ENCODE measurements at places on chromosomes 16 and 17.

DNA sequence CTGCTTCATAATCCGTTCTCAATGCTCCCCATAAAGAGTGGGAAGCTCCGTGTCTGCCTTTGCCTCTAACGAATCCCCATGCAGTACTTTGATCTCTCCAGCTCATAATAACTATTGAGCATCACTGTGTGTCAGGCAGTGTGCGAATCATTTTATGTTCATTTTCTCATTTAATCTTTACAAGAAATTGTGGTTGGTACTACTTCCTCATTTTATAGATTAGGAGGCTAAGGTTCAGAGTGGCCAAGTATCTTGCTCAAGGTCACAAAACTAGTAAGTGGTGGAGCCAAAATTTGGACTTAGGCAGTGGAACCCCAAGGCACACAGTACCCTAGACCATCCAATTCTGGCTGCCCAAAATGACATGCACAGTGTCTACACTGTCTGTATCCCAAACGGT lies 44.8 kb downstream of the ABCC12 start:
- DNase-seq, result no peak

DNA sequence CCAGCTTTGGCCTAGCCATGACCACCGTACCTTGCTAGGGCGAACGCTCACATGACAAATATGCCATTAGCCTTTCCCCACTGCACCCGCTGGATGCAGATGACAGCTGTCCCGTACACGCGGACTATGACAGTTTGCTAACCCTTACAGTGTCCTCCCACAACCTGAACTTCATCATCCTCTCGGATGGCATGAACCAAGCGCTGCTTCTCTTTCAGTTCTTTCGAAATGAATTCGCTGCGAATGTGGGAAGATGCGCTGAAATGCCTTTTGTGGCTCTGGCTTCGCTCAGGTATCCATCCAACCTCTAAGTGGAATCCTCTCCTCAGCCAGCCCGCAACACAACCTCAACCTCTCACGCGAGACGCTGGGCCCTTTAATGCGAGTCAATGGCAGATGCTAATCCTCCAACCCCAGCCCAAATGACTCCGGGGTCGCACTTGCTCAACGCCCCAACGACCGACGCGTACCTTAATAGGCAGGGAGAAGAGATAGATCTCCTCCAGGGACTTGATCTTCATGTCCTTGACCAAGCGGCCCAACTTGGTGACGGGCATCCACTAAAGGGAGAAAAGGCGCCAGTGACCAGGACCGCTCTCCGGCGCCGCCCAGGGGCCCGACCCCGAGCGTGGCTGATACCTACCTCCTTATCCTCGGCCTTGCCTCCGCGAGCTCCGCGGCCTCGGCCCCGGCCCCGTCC lies 670 bp downstream of the RPS2 start:
- DNase-seq, result no peak

DNA sequence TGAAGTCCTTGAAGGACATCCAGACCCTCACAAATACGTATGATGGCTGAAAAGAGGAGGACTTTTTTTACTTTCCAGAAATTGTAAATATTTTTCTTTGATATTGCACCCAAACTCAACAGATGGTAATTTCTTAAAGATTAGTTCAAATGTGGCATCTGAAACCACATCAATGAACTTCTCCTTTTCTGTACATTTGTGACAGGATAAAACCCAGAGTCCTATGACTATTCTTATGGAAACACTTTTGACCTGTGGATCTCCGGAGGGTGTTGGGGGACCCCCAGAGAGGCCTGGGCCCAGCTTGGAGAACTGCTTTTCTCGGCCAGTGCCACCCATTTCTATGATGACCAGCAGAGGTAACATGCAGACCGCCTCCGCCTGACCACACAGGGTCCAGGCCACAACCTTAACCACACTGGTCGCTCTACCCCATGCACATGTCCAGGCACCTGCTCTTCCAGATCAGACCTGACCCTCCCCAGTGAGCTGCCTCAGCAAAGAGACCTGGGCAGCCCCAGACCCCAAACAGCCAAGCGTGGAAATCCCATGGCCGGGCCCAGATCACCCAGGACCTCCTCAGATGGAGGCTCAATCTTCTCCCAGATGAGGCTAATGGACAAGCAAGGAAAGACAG lies 22.7 kb downstream of the RPH3AL start:
- no peak for DNase-seq

DNA sequence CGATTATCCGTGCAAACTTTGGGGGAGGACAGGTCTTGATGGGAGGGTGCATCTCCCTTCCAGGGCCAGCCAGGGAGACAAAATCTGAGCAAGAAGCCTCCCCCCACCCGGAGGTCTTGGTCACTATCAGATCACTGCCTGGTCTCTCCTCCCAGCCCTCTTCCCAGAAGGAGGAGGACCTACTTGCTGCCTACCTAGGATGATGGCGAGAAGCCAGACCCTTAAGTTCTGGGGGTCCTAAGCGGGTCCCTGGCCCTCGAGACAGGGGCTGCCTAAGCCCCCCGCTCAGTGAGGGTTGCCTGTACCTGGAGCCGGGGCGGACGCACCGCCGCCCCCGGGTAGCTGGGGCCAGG lies 4.6 kb downstream of the TSPOAP1 start:
- no peak for DNase-seq

DNA sequence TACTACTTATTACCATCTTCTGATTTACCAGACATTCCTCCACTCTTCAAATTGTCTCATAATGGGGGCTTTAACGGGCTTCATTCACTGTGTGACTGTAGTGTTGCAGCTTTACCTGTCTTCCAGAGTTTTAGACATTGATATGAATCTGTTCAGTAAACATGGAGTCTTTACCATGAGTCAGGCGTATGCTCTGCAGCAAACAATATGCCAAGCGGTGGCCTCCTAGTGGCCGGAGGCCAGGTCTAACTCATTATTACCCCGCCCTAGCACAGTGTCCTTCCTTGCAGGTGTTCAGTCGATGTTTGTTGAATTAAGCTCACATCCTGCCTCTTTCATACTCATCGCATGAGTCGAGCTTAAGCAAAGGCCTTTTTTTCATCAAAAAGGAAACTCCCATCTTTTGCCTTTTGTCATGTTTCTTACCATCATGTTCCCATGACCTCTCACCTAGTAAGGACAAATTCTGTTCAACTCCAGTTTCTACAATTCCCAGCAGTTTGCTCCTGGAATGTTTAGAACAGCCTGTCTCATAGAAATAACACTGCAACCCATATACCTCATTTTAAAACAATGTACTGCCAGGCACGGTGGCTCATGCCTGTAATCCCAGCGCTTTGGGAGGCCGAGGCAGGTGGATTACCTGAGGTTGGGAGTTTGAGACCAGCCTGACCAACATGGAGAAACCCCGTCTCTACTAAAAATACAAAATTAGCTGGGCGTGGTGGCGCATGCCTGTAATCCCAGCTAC lies 39.4 kb downstream of the TUBD1 start:
- DNase-seq, result peak; percentile 52

- no peak for DNase-seq
Measured at GRCh38 chr17:81461607-81462500, 50.7 kb downstream of the ACTG1 start.

DNA sequence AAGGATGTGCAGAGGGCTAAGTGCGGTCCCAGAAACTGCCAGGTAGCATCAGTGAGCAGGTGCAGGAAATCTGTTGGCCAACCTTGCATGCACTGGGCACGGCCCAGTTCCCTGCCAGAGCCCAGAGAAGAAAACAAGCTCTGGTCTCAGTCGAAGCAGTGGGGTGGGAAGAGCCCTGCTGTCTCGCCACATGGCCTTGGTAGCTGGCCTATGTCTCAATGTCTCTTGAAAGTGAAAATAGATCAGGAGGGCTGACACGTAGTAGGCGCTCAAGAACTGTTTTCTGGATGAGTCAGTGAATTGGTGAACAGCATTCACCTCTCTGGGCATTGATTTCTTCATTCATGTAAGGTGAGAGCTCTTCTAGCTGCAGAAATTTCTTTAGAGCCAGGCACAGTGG lies 90.4 kb downstream of the MARF1 start:
- DNase-seq, result peak; percentile 10

DNA sequence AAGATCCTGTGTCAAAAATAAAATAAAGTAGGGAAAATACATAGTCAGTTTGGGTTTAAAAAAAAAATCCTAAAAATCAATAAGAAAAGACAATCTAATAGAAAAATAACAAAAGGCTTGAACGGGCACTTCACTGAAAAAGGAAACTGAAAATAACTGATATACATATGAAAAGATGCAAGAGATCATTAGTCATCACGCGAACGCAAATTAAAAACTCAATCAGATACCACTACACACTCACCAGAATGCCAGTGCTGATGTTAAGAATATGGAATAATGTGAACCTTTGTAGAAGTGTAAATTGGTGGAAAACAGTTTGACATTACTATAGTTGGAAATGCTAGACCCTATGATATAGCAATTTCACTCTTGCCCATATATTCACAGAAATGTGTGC lies 14.6 kb downstream of the GNGT2 start:
- no peak for DNase-seq

- no peak for DNase-seq
Measured at GRCh38 chr17:82752371-82753200, 721 bp downstream of the TBCD start.

DNA sequence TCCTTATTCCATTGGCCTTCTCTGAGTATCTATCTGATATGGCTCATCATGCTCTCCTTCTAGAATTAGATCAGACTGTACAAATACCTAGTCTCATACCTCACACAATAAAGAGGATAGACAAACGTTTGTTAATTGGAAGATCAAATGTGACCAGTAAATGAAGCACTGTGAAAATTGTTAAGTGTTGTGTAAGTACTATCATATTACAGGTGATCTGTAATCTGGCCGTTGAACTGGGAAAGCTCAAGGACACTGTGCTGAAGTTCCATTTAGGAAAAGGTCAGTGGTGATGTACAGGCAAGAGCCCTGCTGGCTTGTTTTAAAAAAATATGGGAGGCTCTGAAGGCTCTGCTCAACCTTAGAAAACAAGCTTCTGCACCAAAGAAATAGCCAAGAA lies 38.5 kb upstream of the CORO6 start:
- no peak for DNase-seq

DNA sequence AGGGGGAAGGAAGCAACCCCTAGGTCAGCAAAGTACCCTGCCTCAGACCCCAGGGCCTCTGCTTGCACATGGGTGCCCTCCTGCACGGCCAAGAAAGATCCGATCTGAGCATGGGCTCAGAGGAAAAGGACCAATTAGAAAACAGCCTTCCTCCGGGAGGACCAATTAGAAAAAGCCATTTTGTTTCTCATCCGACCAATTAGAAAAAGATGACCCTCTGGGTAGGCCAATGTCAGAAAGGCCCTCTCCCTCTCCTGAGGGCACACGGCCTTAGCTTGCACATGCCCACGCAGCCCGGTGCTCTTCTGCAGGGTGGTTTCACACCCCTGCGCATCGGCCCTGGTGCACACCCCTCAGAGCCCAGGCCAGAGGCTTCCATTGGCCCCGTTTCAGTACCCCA lies 5.1 kb upstream of the CISD3 start:
- no peak for DNase-seq

DNA sequence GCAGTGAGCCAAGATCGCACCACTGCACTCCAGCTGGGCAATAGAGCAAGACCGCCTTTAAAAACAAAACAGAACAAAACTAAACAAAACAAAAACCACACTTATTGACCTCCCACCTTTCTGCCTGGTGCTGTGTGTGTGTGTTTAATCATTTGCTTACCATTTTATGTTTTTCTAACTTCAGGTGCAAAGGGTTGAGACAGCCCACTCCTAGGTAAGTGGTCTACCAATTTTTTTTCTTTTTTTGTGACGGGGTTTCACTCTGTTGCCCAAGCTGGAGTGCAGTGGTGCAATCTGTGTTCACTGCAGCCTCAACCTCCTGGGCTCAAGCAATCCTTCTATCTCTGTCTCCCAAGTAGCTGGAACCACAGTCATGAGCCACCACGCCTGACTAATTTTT lies 65.8 kb downstream of the SALL1 start:
- no peak for DNase-seq

DNA sequence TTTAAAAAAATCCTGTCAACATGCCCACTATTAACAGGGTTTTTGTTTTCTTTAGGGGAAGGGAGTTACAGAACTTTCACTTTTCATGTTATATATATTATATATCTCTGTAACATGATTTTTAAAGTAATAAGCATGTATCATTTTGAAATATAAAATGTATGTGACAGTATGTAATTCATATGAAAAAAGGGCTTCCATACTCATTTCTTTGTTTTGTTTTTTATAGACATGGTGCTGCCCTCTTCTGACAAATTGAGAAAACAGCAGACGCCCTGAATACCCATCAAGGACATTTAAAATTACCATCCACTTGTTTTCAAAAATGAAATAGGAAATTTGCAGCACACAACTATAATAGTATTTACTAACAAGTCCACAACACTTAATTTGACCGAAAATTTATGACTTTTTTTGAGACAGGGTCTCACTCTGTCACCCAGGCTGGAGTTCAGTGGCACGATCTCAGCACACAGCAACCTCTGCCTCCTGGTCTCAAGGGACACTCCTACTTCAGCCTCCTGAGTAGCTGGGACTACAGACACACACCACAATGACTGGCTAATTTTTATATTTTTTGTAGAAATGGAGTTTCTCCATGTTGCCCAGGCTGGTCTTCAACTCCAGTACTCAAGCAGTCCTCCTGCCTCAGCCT lies 30.4 kb downstream of the CFDP1 start:
- no peak for DNase-seq

DNA sequence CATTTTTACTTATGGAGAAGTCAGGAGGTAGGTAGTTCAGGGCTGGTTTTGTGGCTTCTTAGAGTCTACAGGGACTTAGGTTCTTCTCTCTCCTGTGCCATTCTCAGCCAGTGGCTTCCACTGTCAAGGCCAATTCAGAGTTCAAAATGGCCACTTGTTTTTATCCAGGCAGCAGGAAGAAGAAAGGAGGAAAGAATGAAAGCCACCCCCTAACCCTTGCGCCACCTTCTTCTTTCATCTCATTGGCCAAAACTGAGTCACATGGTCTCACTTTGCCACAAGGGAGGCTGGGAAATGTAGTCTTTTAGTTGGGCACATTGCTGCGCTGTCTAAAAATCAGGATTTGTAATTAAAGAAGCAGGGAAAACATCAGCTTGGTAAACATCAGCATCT lies 60.8 kb upstream of the MED9 start:
- peak; percentile 41 for DNase-seq
